Nephron progenitor cell (in vitro differentiated cells): ENCODE measurements at places on chromosomes 13 and 19.

DNA sequence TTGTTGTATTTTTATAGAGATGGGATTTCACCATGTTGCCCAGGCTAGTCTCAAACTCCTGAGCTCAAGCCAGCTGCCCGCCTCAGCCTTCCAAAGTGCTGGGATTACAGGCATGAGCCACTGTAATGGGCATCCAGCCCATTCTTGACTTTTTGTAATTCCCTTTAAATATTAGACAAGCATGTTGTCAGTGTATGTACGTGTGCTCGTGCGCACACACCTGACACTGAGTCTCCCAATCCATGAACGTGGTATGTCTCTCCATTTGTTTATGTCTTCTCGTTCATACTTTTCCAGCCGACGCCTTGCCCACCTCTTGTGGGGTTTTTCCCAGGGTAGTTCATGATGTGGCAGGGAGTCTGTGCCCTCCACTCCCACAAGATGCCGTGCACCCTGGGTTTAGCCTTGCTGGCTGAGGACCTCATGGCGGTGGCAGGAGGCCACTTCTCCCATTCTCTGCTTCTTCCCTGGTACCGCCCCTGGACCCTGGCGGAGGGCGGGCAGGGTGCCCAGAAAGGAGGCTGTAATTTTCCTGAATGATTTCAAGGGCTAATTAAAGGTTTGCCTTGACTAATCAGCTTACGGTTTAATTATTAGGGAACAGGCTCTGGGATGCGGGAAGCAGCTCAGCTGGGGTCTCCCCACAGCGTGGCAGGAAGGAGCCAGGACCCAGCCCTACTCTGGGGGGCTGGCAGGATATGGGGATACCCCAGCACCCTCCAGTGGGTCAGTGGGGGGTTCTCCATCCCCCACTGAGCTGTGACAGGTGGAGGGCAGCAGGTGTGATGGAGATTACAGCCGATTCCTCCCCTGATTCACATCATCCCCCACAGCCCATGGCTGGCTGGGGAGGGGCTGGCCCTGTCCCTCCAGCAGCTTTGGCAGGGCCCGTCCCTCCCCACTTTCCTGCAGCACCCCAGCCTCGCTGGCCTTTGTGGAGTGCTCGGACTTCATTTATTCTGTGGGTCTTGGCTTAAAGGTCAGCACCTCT, 12.9 kb downstream of the PAK4 start:
- DNase-seq, result no peak
- no peak overlapping the region for H3K27ac ChIP-seq
- H3K4me1 ChIP-seq, result peaks cover 80% of the 10 kb centered on the region
- H3K27me3 ChIP-seq, result no peaks in the 10 kb centered on the region
- no peak overlapping the region for H3K4me3 ChIP-seq

DNA sequence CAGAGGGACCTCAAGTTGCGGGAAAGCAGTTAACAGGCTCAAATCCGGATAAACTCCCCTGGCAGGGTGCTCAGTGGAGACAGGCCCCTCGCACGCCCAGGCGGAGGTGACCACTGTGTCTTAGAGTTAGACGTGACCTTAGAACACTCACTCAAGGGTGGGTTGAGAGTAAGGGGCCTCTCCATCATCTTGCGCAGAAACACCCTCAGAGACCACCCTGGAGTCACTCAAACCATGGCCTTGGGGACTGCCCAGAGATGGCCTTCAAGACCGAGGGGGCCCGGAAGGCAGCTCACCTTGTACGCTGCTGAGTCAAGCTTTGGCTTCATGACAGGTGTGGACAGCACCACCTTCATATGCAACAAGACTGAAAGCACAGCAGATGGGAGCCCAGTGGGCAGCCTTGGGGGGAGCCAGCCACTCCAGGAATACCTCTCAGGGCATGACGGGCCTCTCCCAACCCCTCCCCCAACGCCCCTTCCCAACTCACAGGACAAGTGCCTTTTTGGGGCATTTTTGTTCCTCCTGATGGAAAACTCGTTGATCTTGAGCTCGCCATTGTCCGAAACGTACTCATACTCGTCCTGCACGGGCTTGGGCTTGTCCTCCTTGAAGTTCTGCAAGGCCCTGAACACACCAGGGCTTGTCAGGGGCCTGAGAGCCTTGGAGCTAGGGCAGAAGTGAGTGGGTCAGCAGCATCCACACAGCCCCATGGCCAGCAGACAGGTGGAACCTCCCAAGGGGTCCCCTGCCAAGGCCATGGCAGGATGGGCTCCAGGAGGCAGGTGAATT, 229.2 kb downstream of the TUBA3C start:
- H3K27me3 ChIP-seq, result no peaks in the 10 kb centered on the region
- H3K36me3 ChIP-seq, result peaks cover 11% of the 10 kb centered on the region
- no peak overlapping the region for H3K4me3 ChIP-seq
- H3K4me1 ChIP-seq, result no peaks in the 10 kb centered on the region

DNA sequence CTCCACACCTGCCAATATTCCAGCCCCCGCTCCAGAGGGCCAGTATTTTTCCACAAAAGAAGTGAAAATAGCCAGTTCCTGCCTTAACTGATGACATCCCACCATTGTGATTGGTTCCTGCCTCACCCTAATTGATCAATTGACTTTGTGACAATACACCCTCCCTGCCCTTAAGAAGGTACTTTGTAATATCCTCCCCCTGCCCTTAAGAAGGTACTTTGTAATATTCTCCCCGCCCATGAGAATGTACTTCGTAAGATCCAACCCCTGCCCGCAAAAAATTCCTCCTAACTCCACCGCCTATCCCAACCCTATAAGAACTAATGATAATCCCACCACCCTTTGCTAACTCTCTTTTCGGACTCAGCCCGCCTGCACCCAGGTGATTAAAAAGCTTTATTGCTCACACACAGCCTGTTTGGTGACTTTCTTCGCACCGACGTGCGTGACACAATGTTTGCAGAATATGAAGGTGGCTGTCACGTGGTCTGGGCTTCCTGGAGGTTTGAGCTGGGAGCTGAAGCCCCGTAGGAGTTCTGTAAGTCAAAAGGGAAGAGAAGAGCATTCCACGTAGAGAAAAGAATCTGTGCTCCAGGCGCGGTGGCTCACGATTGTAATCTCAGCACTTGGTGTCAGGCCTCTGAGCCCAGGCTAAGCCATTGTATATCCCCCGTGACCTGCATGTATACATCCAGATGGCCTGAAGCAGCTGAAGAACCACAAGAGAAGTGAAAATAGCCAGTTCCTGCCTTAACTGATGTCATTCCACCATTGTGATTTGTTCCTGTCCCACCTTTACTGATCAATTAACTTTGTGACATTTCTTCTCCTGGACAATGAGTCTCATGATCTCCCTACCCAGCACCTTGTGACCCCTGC, 6.2 kb upstream of the FUT3 start:
- DNase-seq, result no peak
- H3K36me3 ChIP-seq, result no peaks in the 10 kb centered on the region
- no peak overlapping the region for H3K27ac ChIP-seq
- peaks cover 13% of the 10 kb centered on the region for H3K27me3 ChIP-seq
- peaks cover 30% of the 10 kb centered on the region for H3K4me1 ChIP-seq

- H3K27me3 ChIP-seq, result no peaks in the 10 kb centered on the region
- no peak for DNase-seq
- H3K36me3 ChIP-seq, result no peaks in the 10 kb centered on the region
- no peak overlapping the region for H3K27ac ChIP-seq
- H3K4me1 ChIP-seq, result peaks cover 18% of the 10 kb centered on the region
These were observed 17.0 kb downstream of the ERFL start for GRCh38 chr19:41910992-41911888.

- no peak for DNase-seq
- H3K36me3 ChIP-seq, result no peaks in the 10 kb centered on the region
- H3K4me3 ChIP-seq, result no peak overlapping the region
- H3K4me1 ChIP-seq, result peaks cover 5% of the 10 kb centered on the region
- H3K27ac ChIP-seq, result no peak overlapping the region
These were observed 577.8 kb upstream of the SLITRK5 start for GRCh38 chr13:87093399-87093798.

GRCh38 chr13:20782116-20782708, 8.5 kb upstream of the EEF1AKMT1 start:
- H3K4me1 ChIP-seq, result no peaks in the 10 kb centered on the region
- H3K36me3 ChIP-seq, result peaks cover 19% of the 10 kb centered on the region
- H3K27ac ChIP-seq, result no peak overlapping the region
- H3K4me3 ChIP-seq, result no peak overlapping the region

GRCh38 chr19:49585023-49585422, 3.9 kb downstream of the PRRG2 start:
- peak; percentile 68 for DNase-seq
- H3K4me3 ChIP-seq, result no peak overlapping the region
- H3K36me3 ChIP-seq, result no peaks in the 10 kb centered on the region
- H3K27ac ChIP-seq, result peak overlapping the region; percentile 74
- H3K4me1 ChIP-seq, result peaks cover 34% of the 10 kb centered on the region
- peaks cover 9% of the 10 kb centered on the region for H3K27me3 ChIP-seq

DNA sequence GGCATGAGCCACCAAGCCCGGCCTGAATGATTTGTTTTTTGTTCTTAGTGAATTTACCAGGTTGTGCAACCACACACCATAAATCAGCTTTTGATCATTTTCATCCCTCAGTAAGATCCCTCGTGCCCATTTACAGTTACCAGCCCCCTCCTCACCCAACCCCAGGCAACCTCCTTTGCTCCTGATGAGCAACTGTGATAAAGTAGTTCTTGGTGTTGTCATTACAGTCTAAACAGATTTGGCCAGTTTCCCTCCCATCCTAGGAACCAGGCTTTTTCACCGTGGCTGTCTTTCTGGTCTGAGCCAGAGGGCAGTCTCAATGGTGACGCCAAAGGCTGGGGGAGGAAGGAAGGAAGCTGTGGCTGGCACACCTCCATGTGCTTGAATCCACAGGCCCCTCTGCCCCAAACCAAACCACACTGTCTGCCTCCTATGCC, 61.2 kb upstream of the WDFY2 start:
- no peak overlapping the region for H3K4me3 ChIP-seq
- H3K36me3 ChIP-seq, result no peaks in the 10 kb centered on the region
- H3K27me3 ChIP-seq, result peaks cover 9% of the 10 kb centered on the region
- no peak overlapping the region for H3K27ac ChIP-seq

DNA sequence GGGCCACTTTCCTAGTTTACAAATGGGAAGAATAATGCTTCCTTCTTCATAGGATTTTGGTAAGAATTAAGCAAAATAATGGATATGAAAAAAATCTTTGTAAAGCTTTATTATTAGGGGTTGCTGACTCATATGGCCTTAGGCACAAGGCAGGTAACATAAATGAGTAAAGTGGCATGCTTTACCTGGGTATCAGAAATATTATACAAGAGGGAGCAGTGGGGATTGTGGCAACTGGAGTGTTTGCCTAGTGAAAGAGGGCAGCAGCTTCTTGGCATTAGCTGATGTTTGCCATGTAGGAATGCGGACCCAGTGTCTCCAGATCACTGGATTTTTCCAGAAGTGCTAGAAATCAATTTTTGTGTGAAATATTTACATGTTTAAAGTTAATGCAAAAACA, 19.5 kb downstream of the WDFY2 start:
- H3K27ac ChIP-seq, result no peak overlapping the region
- H3K27me3 ChIP-seq, result no peaks in the 10 kb centered on the region
- H3K36me3 ChIP-seq, result peaks cover 10% of the 10 kb centered on the region
- no peak for DNase-seq

GRCh38 chr13:111652676-111653075, 332.2 kb downstream of the TEX29 start:
- H3K4me3 ChIP-seq, result no peak overlapping the region
- no peaks in the 10 kb centered on the region for H3K36me3 ChIP-seq
- DNase-seq, result no peak
- H3K27me3 ChIP-seq, result peaks cover 43% of the 10 kb centered on the region
- peaks cover under 1% of the 10 kb centered on the region for H3K4me1 ChIP-seq

DNA sequence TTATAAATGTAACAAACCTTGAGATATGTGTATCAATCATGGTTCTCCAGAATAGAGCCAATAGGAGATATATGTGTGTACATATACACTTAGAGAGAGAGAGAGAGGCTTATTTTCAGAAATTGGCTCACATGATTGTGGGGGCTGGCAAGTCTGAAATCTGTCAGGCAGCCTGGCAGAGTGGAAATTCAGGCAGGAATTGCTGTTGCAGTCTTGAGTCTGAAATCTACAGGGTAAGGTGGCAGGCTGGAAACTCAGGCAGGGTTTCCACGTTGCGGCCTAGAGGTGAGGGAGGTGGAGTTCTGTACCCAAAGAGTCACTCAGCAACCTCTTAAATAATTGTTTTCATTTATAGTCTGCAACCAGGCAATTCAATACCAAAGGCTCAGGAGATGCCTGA, 218.4 kb downstream of the B3GLCT start:
- H3K4me1 ChIP-seq, result peaks cover 44% of the 10 kb centered on the region
- H3K27ac ChIP-seq, result peak overlapping the region; percentile 18

DNA sequence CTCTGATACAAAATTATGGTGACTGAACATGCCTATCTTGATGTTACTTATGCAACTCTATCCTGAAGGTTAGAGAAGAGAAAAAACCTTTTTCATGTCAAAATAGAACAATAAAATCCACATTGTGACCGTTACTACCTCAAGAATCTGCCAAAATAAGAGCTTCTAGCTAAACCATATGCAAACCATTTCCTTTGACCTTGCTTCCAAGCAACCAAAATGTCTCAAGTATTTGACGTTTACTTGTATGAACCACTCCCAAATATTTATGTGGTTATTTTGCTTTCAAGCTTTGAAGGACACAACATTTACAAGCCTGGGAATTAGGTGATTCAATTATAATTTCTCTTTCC, 13.9 kb downstream of the FOXO1 start:
- no peak for DNase-seq
- peaks cover 3% of the 10 kb centered on the region for H3K36me3 ChIP-seq
- H3K27ac ChIP-seq, result no peak overlapping the region
- H3K4me1 ChIP-seq, result peaks cover 27% of the 10 kb centered on the region
- peaks cover 3% of the 10 kb centered on the region for H3K27me3 ChIP-seq
- H3K4me3 ChIP-seq, result no peak overlapping the region

GRCh38 chr19:44869733-44870470, 21.2 kb upstream of the TOMM40 start:
- H3K27me3 ChIP-seq, result peaks cover 3% of the 10 kb centered on the region
- peaks cover 77% of the 10 kb centered on the region for H3K36me3 ChIP-seq
- DNase-seq, result no peak
- no peak overlapping the region for H3K4me3 ChIP-seq
- H3K27ac ChIP-seq, result peak overlapping the region; percentile 65

- no peaks in the 10 kb centered on the region for H3K36me3 ChIP-seq
- peak overlapping the region; percentile 91 for H3K4me3 ChIP-seq
- H3K27me3 ChIP-seq, result peaks cover 3% of the 10 kb centered on the region
- H3K27ac ChIP-seq, result no peak overlapping the region
These were observed 537 bp downstream of the NAT14 start for GRCh38 chr19:55485439-55486011.

- no peak for DNase-seq
- no peak overlapping the region for H3K4me3 ChIP-seq
- H3K36me3 ChIP-seq, result peaks cover 40% of the 10 kb centered on the region
These were observed 42.2 kb downstream of the IFT88 start for GRCh38 chr13:20609145-20609544.

GRCh38 chr13:51645154-51645650, 60.9 kb downstream of the WDFY2 start:
- peaks cover 10% of the 10 kb centered on the region for H3K36me3 ChIP-seq
- peaks cover 43% of the 10 kb centered on the region for H3K4me1 ChIP-seq

DNA sequence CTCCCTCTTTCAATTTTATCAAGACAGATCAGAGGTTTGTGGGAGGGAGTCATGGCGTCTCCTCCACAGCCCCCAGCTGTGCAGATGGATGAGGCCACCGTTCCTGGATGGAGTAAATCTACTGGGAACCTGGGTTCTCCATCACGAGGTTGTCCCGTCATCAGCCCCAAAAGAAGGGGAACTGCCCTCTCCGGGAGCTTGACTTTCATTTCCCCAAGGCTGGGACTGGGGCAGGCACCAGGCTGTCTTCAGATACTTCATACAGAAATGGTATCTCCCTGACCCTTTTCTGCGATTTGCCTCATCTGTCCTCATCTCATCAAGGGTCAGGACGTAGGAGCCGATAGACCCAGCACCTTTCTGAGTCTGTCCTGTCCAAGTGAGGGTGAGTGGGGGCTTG, 9.8 kb downstream of the LILRB2 start:
- no peak overlapping the region for H3K27ac ChIP-seq
- DNase-seq, result no peak
- H3K27me3 ChIP-seq, result peaks cover 35% of the 10 kb centered on the region
- H3K4me1 ChIP-seq, result no peaks in the 10 kb centered on the region
- no peaks in the 10 kb centered on the region for H3K36me3 ChIP-seq
